NCI-H187 (cell line): ENCODE measurements at places on chromosomes 4 and X.

- no peak for DNase-seq
Observed at GRCh38 chr4:94636004-94636403, 121.8 kb upstream of the BMPR1B start.

GRCh38 chr4:22030307-22030706 lies 81.7 kb upstream of the KCNIP4 start:
- no peak for DNase-seq

DNA sequence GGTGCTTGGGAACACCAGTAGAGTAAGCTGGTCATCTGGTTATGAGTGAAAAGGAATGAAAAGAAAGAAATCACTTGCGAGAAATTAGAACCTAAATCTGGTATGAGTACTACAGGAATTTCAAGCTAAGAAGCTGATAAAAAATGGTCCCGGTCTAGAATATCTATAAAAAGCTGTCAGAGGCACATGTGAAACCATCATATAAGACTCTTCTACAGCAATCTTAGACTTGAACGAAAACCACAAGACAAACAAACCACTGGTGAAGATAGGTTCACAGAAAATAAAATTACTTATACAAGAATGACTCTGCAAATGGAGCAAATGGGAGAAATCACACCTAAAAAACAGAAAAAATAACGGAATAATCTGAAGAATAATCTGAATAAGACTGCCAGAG lies 69.9 kb downstream of the KDR start:
- DNase-seq, result no peak

DNA sequence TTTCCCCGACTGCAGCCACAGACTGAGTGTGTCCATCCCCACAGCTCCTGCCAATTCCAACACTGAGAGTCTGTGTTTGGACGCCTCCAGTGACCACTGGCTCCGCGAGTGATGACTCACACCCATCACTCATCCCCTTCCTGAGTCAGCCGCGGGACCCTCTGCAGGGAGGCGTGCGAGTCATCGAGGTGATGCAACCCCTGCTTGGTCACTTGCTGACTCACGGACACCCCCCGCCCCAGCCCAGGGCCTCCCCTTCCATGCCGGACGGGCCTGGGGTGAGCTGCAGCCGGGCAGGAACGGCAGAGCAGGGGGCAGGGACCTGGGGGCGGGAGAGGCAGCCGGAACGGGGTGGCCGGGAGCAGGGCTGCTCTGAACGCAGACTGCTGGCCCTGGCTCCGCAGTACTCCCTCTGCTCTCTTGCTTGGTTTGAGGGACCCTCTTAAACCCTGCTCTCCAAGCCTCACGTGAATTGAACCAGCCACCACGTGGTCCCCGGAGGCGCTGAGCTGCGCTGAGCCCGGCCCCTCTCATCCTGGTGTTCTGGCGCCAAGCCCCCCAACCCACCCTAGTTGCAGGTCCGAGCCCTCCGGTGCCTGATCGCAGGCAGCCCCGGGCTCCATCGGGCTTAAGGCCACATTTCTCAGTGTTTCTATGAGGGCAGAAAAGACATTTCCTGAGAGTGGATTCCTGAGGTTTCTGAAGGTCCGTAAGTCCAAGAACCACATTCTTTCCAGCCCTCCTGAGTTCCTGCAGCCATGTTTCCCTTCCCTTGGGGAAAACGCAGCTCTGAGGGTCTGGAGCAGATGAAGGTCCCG lies 32.4 kb downstream of the FGFRL1 start:
- no peak for DNase-seq

DNA sequence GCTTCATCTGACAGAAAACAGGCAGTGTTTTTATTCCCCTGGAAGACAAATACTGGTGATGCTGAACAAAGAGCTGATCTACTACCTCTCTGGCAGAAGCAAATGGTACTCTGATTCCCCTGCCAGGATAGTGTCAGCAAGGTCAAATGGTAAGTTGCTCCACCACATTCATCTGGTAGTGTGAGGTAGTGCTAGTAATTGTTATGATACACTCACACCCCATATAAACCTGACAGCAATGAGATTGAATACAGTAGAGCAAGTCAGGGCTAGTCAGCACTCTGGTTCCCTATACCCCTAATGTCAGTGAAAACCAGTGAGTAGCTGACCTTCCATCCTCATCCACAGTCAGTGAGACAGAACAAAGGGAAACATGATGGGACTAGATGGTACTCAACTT lies 3.4 kb upstream of the SPIN4 start:
- DNase-seq, result no peak

DNA sequence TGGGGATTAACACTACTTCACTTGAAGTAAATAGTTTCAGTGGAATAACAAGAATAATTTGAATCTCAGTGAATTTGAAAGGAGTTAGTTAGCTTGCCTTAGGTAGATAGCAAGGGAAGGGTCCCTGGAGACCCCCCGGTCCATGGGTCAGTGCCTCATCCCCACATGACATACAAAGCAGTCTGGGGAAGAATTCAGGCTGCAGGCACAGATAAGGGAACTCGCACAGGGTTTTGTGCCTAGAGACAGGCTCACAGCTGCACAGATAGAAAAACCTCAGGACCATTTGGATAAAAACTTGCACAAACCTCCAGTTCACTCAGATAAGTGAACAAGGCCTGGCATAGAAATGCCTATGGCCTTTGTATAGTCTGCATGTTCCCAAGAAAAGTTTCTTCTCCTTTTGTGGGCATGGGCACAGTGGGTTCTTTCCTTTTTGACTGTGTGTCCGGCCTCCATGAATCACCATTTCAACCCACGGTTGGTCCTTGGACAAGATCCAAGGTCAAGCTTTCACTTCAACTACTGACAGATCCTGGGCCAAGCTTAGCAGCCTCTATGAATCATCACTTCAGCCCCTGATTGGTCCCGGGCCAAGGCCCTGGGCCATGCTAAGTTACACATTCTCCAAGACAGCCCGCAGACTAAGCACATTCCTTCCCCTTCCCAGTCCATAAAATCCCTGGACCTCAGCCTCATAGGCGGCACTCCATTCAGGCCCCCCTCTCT lies 108.3 kb upstream of the KLHL4 start:
- no peak for DNase-seq

DNA sequence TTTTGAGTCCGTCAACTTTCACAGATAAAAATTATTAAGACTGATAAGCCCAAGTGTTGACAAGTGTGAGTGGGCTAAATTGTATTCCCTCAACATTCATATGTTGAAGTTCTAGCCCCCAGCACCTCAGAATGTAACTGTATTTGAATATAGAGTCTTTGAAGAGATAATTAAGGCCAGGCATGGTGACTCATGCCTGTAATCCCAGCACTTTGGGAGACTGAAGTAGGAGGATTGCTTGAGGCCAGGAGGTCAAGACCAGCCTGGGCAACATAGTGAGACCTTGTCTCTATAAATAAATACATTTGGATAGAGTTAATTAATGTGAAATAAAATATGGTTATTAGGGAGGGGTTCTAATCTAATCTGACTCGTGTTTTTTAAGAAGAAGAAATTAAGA lies 29.7 kb upstream of the SLC25A4 start:
- no peak for DNase-seq

DNA sequence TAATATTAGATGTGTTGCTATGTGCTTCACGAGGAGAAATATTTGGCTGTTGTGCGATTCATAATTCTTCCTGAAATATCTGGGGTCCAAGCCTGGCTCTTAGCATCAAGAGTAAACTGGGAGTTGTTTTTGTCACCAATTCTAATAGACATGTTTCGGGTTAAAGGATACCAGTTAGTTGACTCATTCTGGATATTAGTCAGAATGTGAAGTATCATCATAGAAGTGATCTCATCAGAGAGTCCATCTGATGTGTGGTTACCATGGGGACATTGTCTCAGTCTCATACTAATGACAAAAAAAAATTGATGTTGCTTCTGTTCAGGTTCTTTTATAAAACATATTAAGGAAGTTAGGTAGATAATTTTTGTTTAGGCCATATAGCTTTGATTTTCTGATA lies 57.2 kb upstream of the MTMR1 start:
- no peak for DNase-seq

GRCh38 chr4:172762895-172763294 lies 405.7 kb upstream of the GALNT7 start:
- no peak for DNase-seq

- no peak for DNase-seq
Observed at GRCh38 chr4:103268746-103269145, 70.6 kb upstream of the CENPE start.
